Naive thymus-derived CD8-positive, alpha-beta T cell (primary cell): ENCODE measurements at places on chromosomes 3 and 15. TPM values are rescaled to one million over a fixed set of nuclear protein-coding genes. Genes with fewer than 3 reads are reported as not detected.

The MYO5C gene
- total RNA-seq = 0.10 TPM

DNA sequence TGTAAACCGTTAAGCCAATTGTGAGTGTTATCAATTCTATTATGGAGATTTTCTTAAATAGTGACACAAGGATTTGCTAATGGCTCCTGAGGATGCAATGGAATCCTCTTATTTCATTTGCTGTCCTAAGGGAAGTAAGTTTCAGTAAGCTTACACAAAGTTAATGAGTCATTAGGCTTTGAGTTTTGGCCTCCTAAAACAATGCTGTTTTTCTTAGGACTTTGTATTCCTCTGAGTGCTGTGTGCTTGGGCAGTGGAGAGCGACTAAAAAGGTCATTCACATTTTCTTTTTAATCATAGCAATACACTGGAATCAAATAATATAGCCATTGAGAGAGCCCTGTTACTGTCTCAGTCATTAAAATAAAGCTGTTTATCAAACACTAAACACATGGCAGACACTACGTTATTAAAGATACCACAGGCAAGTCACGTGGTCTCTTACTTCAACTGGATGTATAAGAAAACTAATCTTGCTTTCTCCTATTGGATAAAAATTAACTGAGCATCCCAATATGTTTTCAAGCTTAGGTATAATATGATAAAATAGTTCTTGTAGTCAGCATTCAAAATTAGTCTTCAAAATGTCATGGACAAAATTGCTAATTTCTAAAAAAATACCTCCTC, 290.8 kb downstream of the NLGN1 start:
- H3K27me3 ChIP-seq = no peaks in the 10 kb centered on the region
- H3K27ac ChIP-seq = no peak overlapping the region
- DNase-seq = no peak
- H3K4me1 ChIP-seq = no peaks in the 10 kb centered on the region
- H3K4me3 ChIP-seq = no peak overlapping the region
- H3K36me3 ChIP-seq = no peaks in the 10 kb centered on the region

DNA sequence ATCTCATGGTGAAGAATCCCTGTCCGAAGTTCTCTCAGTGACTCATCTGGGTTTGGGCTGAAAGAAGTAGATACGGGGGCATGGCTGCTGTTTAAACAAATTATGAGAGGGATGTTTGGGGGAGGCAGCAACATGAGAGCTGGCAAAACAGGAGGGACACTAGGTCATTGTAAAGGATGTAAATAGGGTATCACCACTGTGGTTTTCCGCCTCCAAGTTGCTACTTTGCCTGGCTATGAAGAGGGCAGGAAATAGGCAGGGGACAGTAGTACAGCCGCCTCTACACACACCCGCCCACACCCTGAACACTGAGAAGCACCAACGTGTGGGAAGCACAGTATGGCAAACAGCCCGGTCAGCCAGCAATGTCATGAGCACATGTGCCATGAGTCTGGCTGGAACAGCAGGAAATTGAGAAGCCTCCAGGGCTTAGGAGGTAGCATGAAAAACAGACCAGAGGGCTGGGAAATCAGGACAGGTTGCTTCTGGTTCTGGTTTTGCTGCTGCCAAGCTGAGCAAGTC, 17.1 kb downstream of the HEXA start:
- H3K4me1 ChIP-seq = peaks cover 5% of the 10 kb centered on the region
- H3K27me3 ChIP-seq = no peaks in the 10 kb centered on the region
- peak overlapping the region; percentile 1 for H3K4me3 ChIP-seq
- peaks cover 3% of the 10 kb centered on the region for H3K36me3 ChIP-seq
- H3K27ac ChIP-seq = peak overlapping the region; percentile 31

DNA sequence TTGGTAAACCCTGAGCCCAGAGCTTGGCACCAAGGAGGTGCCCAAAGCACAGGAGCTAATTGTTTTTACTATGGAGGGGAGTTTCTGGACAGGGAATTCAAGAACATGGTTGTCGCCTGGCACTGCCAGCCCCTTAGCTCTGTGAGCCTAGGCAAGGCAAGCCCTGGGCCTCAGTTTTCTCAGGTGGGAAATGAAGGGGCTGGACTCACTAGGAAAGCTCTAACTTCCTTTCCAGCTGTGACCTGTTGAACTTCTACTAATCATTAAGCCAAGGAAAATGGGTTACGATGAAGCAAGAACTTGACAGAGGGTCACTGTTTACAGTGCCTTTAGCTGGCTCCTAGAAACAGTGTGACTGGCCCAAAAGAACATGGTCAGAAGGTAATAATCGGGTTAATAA, 277.2 kb downstream of the SHQ1 start:
- peaks cover 3% of the 10 kb centered on the region for H3K27me3 ChIP-seq
- no peak overlapping the region for H3K27ac ChIP-seq
- no peaks in the 10 kb centered on the region for H3K36me3 ChIP-seq

DNA sequence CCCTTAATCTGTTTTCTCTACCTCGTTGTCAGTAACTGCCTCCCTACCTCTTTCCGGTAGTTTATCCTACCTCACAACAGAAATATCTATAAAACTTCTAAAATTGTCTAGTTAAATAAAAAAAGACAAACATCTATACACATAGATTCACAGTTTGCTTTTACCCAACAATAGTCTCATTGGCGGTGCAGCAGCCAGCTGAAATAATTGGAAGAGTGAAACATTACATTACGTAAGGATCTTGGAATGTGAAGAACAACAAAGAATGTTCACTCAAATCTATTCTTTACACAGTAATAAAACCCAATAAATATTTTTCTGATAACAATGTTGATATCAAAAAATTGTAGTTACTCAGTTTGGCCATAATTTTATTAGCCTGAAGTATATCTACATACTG, 115.5 kb upstream of the ARPP21 start:
- H3K27ac ChIP-seq = no peak overlapping the region
- no peaks in the 10 kb centered on the region for H3K4me1 ChIP-seq
- no peaks in the 10 kb centered on the region for H3K27me3 ChIP-seq
- no peaks in the 10 kb centered on the region for H3K36me3 ChIP-seq
- no peak overlapping the region for H3K4me3 ChIP-seq

- no peaks in the 10 kb centered on the region for H3K4me1 ChIP-seq
- no peak overlapping the region for H3K4me3 ChIP-seq
- no peak for DNase-seq
These were observed 1124.8 kb downstream of the SI start for GRCh38 chr3:163953526-163953925.

- no peak for DNase-seq
- H3K27me3 ChIP-seq = no peaks in the 10 kb centered on the region
- H3K36me3 ChIP-seq = no peaks in the 10 kb centered on the region
- H3K27ac ChIP-seq = no peak overlapping the region
- no peaks in the 10 kb centered on the region for H3K4me1 ChIP-seq
These were observed 933.1 kb downstream of the SQOR start for GRCh38 chr15:46567968-46568367.

DNA sequence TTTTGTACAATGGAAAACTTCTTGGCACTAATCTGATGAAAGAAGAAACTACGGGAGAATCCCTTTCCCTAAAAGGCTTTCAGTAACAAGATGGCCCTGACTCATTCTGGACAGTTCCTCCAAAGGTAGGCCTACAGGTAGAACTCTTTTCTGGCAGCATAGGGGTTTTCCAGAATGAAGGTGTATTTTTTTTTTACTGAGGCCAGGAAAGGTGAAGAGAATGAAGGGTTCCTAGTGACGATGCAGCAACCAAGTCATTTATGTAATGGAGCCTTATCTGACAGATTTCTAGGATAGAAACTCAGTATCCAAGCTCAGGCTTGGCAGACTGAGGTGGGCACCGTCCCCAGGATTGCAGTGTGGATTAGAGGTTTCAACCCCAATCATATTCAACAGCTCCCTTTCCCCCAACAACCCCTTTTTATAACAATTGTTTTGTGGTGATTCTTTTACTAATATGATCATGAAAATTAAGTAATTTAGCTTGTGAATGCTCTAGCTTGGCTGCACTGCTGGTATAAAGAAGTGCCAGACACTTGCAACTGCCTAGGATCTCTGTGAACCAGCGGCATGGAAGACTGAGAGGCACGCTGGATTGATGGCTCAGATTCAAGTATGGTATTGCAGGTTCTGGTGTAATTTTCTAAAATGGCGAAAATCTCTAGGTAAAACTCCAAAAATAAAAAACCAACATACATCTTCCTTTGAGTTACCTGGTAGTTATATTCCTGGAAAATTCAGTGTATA, 8.7 kb upstream of the TRIM69 start:
- H3K36me3 ChIP-seq = peaks cover 15% of the 10 kb centered on the region
- H3K27ac ChIP-seq = peak overlapping the region; percentile 100
- peaks cover 71% of the 10 kb centered on the region for H3K4me1 ChIP-seq
- H3K4me3 ChIP-seq = peak overlapping the region; percentile 97

DNA sequence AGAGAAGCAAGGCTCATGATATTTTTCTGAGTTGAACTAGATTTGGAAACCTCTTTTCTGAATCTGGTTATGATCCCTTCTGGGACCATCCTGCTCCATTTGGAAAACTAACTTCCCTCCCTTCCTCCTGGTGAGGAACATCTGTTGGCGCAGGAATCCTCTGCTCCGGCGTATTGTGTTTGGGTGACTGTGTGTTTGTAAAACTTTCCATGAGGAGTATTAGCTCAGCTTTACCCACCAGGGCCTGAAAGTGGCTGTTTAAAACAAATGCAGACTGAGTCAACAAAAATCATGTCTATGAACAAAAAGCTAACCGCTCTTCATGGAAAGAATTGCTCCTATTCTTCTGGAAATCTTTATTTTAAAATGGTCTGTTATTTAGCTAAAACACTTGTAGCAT, 17.7 kb downstream of the STARD9 start:
- H3K27ac ChIP-seq = no peak overlapping the region
- no peak overlapping the region for H3K4me3 ChIP-seq
- no peaks in the 10 kb centered on the region for H3K27me3 ChIP-seq
- DNase-seq = no peak
